Gastroesophageal sphincter (tissue), 4 donors: ENCODE measurements at places on chromosomes 4 and X.

- no peak for ATAC-seq
These were observed 59.2 kb downstream of the ARHGAP24 start for GRCh38 chr4:85534120-85534519.

- ATAC-seq, result no peak
These were observed 480.0 kb upstream of the RPS6KA3 start for GRCh38 chrX:20746690-20747089.

DNA sequence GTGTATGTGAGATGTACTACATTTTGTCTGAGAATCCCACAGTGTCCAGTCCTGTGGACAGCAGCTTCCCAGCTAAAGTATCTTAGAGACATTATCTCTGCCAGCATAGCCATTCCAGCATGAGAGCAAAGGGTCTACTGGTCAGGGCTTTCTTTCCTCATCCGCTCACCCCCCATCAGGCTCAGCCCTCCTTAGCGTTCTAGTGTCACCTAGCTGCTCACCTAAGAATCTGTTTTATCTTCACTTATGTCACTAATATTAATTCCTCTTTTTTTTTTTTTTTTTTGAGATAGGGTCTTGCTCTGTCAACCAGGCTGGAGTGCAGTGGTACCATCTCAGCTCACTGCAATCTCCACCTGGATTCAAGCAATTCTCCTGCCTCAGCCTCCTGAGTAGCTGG, 15.6 kb downstream of the RUFY3 start:
- no peak for ATAC-seq

- ATAC-seq, result no peak
These were observed 35.3 kb downstream of the ARAP2 start for GRCh38 chr4:36208893-36209473.

DNA sequence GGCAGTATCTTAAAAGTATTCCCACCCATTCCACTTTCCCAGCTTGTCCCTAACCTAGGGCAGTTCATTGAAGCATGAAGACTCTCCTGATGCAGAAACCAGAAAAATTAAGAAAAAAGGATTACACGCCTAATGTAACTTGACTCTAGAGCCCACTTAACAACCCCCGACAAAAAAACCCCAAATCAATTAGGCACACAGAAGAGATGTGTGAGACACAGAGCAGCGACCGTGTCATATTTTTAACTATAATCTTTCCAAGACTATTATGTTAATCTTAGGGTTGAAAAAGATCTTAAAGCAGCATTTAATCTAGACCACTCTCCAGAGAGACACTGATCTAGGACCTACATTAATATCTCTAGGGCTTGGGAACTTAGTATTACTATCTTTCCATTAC, 1.3 kb downstream of the YTHDC1 start:
- no peak for ATAC-seq

DNA sequence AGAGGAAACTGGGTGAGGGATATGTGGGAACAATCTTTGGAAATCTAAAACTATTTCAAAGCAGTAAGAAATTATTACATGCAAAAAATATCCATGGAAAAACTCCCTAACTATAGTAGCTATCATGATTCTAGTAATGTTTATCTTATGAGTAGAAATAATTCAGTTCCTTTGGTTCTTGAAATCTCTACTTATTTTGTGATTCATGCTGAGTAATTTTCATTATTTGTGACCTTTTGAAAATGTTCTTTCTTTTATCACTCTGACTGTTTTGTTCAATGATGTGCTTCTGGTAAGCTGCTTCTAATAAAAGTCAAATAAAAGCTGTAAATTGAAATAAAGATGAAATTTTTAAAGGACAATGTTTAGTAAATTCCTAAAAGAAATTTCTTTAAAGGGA, 40.4 kb upstream of the MAGEB10 start:
- no peak for ATAC-seq

- ATAC-seq, result peak; percentile 83
These were observed 130.8 kb downstream of the COL4A6 start for GRCh38 chrX:108307132-108308085.

GRCh38 chr4:7801001-7801400, 138.7 kb downstream of the AFAP1 start:
- ATAC-seq, result no peak

- ATAC-seq, result no peak
These were observed 13.5 kb downstream of the EFNB1 start for GRCh38 chrX:68842351-68842750.

GRCh38 chrX:110733166-110733565, 62.5 kb downstream of the CHRDL1 start:
- ATAC-seq, result no peak

DNA sequence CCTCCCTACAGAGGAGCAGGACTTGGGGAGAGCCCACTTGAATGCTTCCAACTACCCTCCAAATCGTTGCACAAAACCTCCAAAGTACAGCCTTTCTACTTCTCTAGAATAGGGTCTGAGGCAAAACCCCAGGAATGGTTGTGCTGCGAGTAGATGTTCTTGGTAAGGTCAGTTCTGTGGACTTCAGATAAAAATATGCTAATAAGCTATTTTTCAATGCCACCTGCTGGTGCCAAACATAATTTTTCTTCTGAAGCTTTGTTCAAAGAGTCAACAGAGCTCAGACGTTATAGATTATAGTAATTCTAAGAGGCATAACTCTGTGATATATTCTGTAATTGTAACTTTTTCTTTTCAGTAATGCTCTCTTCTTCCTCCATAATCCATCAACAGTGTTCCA, 425.7 kb downstream of the GPAT3 start:
- ATAC-seq, result no peak

- ATAC-seq, result no peak
These were observed 44.5 kb downstream of the SLC2A9 start for GRCh38 chr4:9976781-9977180.

- ATAC-seq, result no peak
These were observed 58.2 kb upstream of the PTCHD1 start for GRCh38 chrX:23276475-23276874.

GRCh38 chr4:97866821-97867556, 276.3 kb downstream of the STPG2 start:
- no peak for ATAC-seq

- peak; percentile 83 for ATAC-seq
These were observed 227.6 kb upstream of the HDX start for GRCh38 chrX:84729809-84730208.

GRCh38 chr4:8175686-8176085, 17.1 kb upstream of the ABLIM2 start:
- ATAC-seq, result no peak

- ATAC-seq, result no peak
These were observed 324.6 kb downstream of the BCOR start for GRCh38 chrX:39773150-39773549.

DNA sequence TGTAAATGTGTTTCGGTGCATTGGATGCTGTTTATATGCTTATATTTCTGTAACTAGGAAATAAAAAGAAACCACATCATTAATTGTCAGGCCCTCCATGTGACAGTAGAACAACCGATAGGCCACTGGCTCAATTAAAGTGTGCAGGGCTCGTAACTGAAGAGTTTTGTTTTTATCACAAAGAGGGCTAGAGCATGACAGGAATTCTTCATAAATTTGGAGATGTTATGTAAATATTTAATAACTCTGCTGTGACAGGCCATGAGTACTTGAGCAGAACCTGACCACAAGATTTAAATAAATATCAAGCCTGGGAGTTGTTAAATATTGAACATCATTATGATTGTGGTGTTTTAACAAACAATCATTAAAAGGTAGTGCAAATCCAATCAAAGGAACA, 55.9 kb downstream of the MID1 start:
- ATAC-seq, result no peak

DNA sequence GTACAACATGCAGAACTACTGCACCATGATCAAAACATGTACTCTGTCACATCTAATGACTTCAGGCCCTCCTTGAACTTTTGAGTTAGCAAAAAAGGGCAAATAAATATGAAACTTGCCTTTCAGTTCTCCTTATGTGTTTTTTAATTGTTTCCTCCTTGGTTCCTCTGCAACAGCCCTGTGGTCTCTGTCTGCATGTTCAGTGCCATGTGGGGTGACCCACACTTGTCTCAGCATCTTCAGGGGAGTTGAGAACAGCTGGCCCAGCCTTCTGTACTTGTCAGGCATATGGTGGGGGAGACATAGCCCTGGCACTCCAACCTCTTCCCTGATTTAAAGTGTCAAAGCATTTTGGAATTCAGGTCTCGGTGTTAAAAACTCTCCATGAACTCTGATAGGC, 188.0 kb upstream of the PGRMC2 start:
- ATAC-seq, result no peak

DNA sequence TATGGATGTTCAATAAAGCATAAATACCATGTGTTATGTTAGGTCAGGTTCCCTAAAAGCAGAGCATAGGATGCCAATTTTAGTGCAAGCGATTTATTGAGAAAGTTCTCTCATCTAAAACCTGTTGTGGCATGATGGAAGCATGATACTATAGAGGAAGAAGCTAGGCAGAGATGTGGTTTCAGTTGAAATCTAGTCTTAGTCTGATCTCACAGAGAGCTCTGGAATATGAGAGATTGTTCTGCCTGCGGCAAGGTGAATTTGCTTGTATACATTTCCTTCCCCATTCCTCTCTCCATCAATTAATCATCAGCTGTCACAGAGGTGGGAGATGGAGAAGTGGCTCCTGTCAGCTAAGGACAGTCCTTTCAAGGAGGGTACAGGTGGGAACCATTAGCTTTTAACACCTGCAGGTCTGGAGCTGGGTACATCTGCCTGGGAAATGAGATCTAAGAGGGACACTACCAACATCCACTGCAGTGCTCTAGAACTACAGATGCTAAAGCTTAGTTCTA, 252.4 kb downstream of the CFAP299 start:
- no peak for ATAC-seq

DNA sequence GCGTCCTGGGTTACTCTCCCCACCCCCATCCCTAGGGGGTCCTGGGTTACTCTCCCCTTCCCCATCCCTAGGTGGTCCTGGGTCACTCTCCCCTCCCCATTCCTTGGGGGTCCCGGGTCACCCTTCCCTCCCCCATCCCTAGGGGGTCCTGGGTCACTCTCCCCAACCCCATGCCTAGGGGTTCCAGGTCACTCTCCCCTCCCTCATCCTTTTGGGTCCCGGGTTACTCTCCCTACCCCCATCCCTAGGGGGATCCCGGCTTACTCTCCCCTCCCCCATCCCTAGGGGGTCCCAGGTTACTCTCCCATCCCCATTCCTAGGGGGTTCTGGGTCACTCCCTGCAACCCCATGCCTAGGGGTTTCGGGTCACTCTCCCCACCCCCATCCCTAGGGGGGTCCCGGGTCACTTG, 1.5 kb downstream of the ASMTL start:
- no peak for ATAC-seq

DNA sequence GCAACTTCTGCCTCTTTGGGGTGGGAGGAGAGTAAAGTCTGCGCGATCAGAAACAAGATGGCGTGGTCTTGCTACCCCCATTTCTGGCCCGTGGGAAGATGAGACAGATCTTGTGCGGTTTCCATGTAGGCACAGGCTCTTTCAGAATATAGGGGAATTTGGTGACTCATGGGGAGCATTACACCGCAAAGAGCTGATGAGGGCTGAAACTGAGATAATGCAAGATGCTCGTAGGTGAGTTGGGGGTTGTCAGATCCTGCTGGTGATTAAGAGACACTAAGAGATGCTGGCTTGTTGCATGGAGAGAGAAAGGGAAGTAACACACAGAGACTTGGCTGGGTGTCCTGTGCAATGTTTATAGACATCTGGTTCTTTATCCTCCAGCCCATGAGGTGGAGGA, 1.5 kb downstream of the EVC start:
- ATAC-seq, result no peak

DNA sequence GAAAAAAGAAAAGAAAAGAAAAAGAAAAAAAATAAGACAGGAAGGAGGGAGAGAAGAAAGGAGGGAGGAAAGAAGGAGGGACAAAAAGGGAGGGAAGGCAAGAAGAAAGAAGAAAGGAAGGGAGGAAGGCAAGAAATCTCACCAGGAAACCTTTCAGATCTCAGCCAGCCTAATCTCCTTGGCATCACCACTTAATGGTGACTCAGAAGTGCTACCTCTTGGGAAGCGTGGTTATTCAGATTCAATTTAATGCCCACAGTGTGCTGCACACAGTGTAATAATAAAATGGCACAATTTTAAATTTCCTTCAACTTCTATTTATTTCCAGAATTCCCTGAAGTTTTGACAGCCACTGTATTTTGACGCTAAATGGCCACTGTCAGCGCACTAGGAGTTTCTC, 50.3 kb downstream of the DKK2 start:
- no peak for ATAC-seq

GRCh38 chrX:45422216-45422925, 221.7 kb upstream of the DIPK2B start:
- no peak for ATAC-seq

- no peak for ATAC-seq
These were observed 50.2 kb downstream of the WDR44 start for GRCh38 chrX:118396113-118396512.

DNA sequence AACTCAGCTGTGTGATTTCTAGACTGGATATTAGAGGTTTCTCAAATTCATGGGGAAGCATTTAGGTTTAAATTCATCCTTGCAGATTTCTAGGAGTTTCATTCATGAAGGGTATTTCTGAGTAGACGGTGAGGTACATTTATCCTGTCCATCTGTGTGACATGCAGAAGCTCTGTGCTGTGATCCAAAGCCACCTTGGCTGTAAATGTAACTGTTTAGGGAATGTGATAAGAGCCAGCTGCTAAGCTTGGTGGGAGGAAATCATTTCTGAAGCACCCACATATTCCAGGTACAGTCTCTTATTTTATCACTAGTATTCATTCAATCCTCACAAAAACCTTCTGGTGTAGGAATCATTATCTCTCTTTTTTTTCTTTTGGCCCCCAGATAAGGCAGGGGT, 8.7 kb upstream of the DCTD start:
- ATAC-seq, result no peak

DNA sequence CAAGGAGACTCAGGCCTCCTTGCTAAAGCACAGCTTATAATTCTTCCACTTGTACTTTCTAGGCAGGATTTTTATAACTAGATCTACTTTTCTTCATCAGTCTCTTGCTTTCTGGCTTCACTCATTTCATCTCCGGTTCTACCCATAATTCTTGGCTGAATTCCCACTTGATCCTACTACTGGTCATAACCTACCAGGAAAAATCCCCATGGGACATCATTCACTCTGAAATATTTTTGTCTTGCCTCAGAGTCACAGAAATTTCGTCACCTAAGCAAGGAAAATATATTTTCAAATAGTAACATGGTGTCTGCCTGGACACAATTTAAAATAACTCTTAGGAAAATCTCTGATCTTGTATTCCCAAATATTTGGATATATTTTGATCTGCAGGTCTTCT, 122.3 kb downstream of the TEX13A start:
- no peak for ATAC-seq

GRCh38 chr4:168057412-168057811, 34.9 kb upstream of the ANXA10 start:
- no peak for ATAC-seq

DNA sequence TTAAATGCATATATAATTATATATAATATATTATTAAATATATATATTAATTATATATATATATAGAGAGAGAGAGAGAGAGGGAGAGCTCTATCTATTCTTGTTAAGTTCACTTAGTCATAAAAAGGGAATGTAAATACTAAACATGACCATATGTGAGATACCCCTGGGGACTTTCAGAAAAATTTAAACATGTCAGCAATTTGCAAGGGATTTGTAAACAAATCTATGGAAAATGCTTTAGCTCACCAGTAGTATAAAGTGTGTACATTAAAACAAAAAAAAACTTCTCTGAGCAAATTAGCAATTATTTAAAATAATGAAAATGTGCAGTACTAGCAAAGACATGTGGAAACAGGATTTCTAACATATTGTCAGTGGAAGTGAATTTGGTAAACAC, 1755.5 kb downstream of the PCDH19 start:
- ATAC-seq, result no peak
